Brain microvascular endothelial cell (primary cell): ENCODE measurements at places on chromosomes 3 and 15.

DNA sequence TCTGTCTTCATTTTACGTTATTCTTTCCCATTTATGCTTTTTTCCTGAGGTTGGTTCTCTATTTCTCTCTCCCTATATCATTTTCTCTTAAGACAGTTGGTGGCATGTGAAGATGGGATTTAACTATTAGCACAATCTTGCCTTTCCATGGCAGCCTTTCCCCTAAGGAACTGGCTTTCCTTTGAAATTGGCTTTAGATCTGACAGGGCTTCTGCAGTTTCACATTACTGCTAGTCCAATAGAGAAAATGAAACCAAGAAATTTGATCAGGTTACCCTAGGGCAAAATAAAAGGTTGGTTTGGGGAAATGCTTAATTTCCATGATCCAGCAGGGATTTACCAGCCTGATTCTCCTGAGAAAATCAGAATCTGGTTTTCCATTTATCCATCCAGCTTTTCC, 22.7 kb upstream of the CHL1 start:
- DNase-seq, result no peak

GRCh38 chr15:73710321-73710720, 26.1 kb downstream of the CD276 start:
- DNase-seq, result no peak

GRCh38 chr3:69948246-69948862, 51.2 kb upstream of the SAMMSON start:
- peak; percentile 30 for DNase-seq

- no peak for DNase-seq
Observed at GRCh38 chr15:52234596-52235541, 43.7 kb upstream of the GNB5 start.

DNA sequence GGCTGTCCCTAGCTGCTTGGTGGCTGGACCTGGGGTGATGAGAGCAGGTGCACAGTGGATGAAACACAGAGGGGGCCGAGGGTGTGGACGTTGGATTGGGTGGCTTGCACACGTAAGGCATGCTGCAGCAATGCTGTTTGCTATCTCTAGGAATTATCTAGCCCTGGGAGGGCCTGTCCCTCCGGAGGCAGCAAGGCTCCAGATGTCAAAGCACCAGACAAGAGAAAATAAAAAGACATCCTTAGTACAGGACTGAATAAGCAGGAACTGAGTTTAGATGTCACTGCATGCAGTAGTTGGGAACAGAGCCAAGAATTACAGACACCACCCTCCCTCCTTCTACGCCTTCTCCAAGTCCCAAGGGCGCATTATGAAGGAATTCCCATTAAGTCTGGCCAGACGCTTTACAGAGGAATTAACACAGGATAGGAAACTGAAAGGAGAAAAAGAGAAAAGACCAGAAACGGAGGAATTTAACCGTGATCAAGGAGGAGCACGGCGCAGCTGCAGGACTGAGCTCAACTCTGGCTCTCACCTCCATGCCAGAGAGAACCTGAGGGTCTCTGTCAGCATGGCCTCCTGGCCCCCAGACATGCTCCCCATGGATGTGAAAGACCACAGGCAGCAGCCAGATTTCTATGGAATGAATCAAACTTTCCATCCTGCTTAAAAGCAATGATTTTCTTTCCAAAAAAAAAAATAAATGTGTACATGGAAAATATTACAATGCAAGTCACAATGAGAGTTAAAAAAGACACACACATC, 13.8 kb downstream of the ATP10A start:
- DNase-seq, result peak; percentile 61
